Activated T-cell treated with anti-CD3 and anti-CD28 coated beads, Interleukin-2, amount 50 U/mL, for 72 hours (primary cell): ENCODE measurements at places on chromosomes 12 and 14. TPM values are rescaled to one million over a fixed set of nuclear protein-coding genes. Genes with fewer than 3 reads are reported as not detected.

PELI2 gene
- total RNA-seq, result 11.3 TPM

DNA sequence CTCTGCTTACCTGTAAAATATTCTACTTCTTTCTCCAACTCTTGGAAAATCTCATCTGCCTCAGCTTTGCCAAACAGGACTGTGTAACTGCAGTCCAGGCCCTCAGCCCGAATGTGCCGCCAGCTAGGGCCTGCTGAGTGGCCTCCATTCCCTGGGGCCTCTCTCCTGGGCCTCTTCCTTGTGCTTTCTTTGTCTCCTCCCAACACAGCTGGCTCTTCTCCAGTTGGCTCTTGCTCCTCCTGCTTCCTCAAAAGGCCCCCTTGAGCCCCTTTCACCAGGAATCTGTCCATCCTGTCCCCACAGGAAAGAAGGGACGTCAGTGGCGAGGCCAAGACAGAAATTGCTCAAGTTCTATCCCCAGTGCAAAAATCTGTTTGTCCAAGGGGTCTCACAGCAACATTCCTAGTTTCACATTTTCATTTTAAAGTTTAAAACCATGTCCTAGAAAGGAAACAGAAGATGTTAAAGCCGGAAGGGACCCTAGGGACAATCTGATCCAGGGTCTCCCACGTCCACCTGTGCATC lies 713 bp downstream of the ALKBH2 start:
- H3K27ac ChIP-seq, result peak overlapping the region; percentile 96
- H3K36me3 ChIP-seq, result peaks cover 3% of the 10 kb centered on the region
- H3K4me3 ChIP-seq, result peak overlapping the region; percentile 95
- no peaks in the 10 kb centered on the region for H3K27me3 ChIP-seq
- H3K4me1 ChIP-seq, result peaks cover 47% of the 10 kb centered on the region

PLEK2 gene
- total RNA-seq, result 0.84 TPM

AMIGO2 gene
- 15.1 TPM for total RNA-seq

GRCh38 chr14:66008631-66009030 lies 477.5 kb upstream of the CCDC196 start:
- H3K36me3 ChIP-seq, result peaks cover 3% of the 10 kb centered on the region
- DNase-seq, result no peak
- peaks cover 7% of the 10 kb centered on the region for H3K4me1 ChIP-seq
- no peak overlapping the region for H3K4me3 ChIP-seq
- no peak overlapping the region for H3K27ac ChIP-seq
- H3K27me3 ChIP-seq, result no peaks in the 10 kb centered on the region

- H3K36me3 ChIP-seq, result no peaks in the 10 kb centered on the region
- H3K4me1 ChIP-seq, result peaks cover 42% of the 10 kb centered on the region
- H3K27ac ChIP-seq, result no peak overlapping the region
- no peaks in the 10 kb centered on the region for H3K27me3 ChIP-seq
- DNase-seq, result peak; percentile 28
Observed at GRCh38 chr12:130838284-130838950, 633 bp downstream of the STX2 start.

- DNase-seq, result no peak
- H3K27me3 ChIP-seq, result no peaks in the 10 kb centered on the region
- H3K27ac ChIP-seq, result peak overlapping the region; percentile 94
- H3K36me3 ChIP-seq, result peaks cover 11% of the 10 kb centered on the region
- H3K4me3 ChIP-seq, result peak overlapping the region; percentile 56
- peaks cover 65% of the 10 kb centered on the region for H3K4me1 ChIP-seq
Observed at GRCh38 chr12:118044075-118044474, 16.9 kb downstream of the WSB2 start.
